NCI-H1694 (cell line): ENCODE measurements at places on chromosomes 12 and 14.

DNA sequence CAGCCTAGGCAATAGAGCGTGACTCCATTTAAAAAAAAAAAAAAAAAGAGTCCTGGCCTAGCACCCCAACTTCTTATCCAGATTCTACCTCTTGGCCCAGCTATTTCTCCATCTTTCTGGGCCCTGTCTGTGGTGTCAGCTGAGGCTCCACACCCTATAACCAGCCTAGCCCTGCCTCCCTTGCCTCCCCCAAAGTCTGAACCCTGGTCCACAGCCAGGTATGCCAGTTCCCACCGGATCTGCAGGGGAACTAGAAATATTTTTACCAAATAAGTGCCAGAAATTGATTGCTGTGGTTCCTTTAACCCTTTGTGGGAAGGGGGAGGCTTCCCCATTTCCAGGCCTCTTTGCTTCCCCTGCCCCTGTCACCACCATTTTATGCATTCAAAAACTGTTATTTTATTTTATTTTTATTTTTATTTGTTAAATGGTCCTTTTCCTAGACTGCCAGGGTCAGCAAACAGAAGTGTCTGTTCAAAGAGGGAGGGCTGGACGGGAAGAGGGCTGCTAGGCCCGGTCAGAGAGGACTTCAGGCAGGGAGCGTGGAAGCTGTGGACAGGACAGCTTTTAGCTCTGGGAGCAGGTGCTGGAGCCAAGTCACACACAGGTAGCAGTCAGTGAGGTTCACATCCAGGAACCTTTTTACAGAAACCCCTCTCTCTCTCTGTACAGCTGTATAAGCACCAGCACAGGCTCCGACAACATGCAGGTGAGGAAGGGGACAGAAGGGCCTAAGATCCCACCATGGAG lies 23.2 kb downstream of the TTC9 start:
- DNase-seq: no peak

GRCh38 chr12:23099104-23099503 lies 474.1 kb downstream of the ETNK1 start:
- no peak for DNase-seq

DNA sequence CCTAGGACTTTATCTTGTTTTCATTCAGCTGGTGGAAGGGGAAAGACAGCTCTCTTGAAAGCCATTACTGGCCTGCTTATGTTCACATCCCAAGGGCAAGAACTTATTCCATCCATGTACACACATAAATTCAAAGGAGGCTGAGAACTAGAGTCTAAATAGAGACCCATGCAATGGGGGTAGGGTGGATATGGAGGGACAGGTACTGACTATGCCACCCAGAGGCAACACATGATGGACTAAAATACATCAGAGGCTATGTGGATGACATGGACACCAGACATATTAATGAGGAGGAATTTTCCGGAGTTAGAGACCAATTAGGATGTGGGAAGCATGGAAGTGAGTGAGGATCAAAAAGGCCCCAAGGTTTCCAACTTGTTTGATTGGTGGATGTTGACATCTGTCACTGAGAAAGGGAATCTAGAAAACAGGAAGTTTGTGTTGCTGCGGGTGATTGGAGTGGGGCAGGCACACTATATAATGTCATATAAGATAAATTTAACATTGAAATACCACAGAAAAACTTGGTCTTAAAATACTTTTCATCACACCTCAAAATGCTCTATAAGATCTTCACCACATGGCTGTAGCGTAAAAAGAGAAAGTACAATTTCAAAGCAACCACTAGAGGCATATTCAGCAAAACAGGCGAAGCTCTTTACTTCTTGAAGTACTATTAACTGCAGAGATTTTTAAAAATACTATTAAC lies 130.4 kb downstream of the GRIP1 start:
- no peak for DNase-seq

- DNase-seq: no peak
These were observed 109.3 kb downstream of the ITPR2 start for GRCh38 chr12:26723379-26724308.

GRCh38 chr14:101357038-101357437 lies 204.3 kb upstream of the DIO3 start:
- DNase-seq: no peak

DNA sequence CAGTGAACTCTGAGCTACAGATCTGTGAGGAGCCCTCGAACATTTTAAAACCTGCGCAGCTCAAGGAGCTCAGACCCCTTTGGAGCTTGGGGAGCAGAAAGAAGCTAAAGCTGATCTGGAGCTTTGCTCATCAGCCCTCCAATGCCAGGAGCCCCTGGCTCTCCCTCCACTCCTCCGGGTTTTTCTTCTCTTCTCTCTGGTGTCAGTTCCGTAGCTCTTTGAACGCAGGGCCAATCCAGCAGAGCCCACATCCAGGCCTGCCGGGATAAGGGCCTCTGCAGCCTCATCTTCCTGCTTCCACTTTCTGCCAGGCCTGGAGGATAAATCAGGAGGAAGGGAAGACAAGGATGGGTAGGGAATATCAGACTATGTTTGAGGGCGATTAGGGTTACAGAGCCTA lies 6.0 kb downstream of the HOXC4 start:
- DNase-seq: no peak

DNA sequence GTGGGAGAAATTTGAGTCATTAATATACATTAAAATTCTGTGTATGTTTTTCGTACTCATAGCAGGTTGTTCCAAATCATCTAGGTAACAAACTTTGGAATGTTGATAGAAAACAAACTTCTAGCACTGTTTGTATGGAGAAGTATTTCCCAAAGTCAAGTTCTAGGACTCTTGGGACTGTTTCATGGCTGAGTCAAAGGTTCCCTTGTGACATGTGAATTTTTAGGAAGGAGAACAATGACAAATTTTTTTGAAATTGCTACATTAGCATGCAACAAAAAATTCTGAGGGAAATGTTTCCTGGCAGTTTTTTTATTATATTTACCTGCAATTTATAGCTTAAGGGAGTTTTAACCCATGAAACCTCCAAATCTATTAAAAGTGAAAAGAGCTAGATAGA lies 73.8 kb downstream of the RASSF8 start:
- DNase-seq: no peak
